SK-MEL-5 (cell line): ENCODE measurements at places on chromosomes 2 and 18.
A peak's percentile ranks its signal among the peaks of the same experiment; 100 is the strongest.

GRCh38 chr18:70329071-70329470 is 40.2 kb downstream of the SOCS6 start:
- no peak for DNase-seq

- DNase-seq = peak; percentile 66
These were observed 30.6 kb upstream of the PPP3R1 start for GRCh38 chr2:68282811-68283418.

DNA sequence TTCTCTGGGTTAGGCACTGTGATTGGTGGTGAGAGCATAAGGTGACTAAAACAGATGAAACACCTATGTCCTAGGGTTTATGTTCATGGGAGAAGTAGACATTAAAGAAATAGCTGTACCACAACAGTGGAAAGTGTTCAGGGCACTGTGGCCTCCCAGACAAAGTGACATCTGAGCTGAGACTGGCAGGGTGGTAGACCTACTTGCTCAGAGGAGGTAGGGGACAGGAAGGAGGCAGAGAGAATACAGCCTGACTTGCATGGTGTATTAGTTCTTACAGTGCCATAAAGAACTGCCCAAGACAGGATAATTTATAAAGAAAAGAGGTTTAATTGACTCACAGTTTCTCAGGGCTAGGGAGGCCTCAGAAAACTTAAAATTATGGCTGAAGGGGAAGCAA is 82.6 kb downstream of the MAPRE2 start:
- DNase-seq = no peak

- no peak for DNase-seq
These were observed 89.8 kb upstream of the MBOAT2 start for GRCh38 chr2:9093324-9093723.
